ENCODE measurements at places on chromosomes 3 and 15.

GRCh38 chr3:51717446-51717845 lies 10.6 kb downstream of the GRM2 start:
- ATAC-seq, result no peak

DNA sequence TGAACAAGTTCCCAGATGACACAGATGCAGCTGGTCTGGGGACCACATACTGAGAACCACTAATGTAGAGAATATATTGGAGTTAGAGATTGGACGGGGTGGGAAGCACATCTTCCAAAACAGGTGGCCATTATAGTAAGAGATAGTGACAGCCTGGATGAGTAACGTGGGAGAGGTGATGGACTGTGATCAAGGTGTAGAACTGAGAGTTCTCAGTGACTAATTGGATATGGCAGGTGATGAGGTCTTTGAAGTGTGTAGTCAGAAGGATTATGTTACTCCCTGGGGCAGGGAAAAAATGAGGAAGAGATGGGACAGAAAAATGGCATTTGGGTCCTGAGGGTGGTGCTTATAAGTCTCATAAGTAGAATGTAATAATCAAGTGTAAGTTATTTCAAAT lies 66.6 kb downstream of the KCNMB2 start:
- no peak for ATAC-seq

DNA sequence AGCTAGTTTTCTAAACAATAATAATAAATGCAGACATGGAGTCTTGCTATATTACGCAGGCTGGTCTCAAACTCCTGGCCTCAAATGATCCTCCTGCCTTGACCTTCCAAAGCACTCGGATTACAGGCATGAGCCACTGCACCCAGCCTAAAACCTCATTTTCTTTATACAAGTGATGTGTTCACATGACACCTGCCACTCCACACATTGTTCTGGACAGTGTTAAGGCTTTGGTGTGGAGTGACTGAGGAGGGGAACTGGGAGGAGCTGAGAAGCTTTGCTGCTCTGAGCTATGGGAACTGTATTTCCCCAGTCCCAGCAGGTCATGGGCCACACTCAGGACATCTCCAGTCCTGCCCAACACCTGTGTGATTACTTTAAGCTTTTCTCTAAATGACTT lies 380.0 kb downstream of the LRTM1 start:
- ATAC-seq, result no peak

DNA sequence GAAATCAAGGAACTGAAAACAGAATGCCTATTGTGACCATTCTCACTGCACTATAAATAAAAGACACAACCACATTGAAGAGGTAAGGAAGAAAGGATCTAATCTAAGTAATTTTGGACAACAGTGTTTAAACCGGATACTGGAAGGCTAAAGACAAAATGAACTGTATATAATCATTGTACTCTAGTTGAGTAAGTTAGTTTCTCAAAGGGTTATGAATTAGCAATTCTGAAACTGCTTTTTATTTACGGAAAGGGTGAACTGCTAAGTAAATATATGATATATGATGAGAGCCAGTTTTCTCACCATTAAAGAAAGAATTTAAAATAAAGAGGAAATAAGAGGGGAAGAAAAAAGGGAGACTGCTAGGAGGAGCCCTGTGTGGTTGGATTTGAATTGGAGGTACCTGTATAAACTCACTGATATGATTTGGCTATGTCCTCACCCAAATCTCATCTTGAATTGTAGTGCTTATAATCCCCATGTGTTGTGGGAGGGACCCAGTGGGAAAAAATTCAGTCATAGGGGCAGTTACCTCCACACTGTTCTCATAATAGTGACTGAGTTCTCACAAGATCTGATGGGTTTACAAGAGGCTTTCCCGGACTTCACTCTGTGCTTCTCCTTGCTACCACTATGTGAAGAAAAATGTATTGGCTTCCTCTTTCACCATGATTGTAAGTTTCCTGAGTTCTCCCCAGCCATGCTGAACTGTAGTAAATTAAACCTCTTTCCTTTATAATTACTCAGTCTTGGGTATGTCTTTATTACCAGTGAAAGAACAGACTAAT lies 607.7 kb downstream of the PYDC2 start:
- no peak for ATAC-seq

GRCh38 chr3:150273396-150273795 lies 134.7 kb upstream of the TSC22D2 start:
- ATAC-seq, result no peak

- ATAC-seq, result no peak
Observed at GRCh38 chr15:29099131-29099880, 170.3 kb downstream of the NSMCE3 start.

- ATAC-seq, result no peak
Observed at GRCh38 chr15:64622410-64623260, 152.8 kb downstream of the RBPMS2 start.

DNA sequence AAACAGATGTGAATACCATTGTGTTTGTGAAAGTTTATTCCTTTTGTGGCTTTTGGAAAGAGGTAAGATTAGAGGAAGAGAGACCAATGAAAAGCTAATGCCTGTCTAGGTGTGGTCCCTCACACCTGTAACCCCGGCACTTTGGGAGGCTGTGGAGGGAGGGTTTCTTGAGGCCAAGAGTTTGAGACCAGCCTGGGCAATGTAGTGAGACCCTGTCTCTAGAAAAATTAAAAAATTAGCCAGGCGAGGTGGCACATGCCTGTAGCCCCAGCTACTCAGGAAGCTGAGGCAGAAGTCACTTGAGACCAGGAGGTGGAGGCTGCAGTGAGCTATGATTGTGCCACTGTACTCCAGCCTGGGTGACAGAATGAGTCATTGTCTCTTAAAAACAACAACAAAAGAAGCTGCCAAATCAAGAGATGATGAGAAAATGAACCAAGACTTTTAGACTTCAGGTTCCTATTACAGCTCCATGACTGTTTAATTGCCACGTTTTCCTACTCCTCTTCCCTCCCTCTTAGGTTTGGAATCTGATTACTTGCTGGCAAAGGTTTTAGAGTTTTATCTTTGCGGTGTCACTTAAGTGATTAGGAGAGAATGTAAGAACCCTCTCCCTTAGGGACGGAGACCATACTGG lies 68.7 kb downstream of the CGNL1 start:
- no peak for ATAC-seq

DNA sequence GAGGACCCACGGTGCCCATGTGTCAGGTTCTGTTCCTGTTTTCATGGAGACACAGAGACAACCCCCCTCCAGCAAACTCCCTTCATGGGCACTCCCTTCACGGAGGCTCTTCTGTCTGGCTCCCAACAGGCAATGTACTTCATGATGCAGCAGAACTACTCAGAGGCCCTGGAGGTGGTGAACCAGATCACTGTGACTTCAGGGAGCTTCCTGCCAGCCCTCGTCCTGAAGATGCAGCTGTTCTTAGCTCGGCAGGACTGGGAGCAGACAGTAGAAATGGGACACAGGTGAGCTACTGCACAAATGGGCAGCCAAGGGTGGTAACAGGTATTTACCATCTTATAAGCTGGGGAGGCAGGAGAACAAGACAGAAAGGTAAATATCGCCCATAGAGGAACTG lies 7.0 kb downstream of the TTC21A start:
- ATAC-seq, result no peak

- no peak for ATAC-seq
Observed at GRCh38 chr3:112681822-112682325, 40.9 kb upstream of the CCDC80 start.

DNA sequence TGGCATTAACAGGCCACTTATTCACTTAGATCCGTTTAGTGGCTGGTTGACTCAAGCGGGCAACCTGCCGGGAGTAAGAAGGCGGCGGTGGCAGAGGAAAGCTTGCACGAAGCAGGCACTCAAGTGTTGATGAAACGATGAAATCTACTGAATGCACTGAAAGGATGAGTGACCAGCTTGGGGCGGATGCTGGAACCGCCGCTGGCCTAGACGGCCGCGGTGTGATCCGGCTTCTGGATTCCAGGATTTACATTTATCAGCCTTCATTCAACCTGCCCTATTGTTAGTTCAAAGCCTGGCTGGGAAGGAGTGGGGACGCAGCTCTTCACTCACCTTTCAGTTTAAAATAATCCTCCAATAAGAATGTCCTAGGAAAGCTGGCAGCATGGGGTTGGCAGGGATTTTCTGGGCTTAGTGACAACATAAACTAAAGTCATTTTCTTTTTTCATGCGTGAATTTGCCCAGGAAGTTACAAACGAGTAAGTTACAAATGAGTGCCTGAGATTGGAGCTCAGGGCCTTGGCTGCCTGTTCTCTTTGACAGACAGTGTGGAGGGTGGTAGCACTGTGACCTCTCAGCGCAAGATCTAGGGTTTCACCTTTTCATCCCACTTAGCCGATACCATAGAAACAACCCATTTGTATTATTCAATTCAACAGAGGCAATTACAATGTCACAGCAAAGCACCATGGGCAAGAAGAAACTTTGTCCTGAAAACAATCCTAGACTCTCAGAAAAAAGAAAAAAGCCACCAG lies 1.1 kb upstream of the PLCH1 start:
- ATAC-seq, result peak; percentile 34

DNA sequence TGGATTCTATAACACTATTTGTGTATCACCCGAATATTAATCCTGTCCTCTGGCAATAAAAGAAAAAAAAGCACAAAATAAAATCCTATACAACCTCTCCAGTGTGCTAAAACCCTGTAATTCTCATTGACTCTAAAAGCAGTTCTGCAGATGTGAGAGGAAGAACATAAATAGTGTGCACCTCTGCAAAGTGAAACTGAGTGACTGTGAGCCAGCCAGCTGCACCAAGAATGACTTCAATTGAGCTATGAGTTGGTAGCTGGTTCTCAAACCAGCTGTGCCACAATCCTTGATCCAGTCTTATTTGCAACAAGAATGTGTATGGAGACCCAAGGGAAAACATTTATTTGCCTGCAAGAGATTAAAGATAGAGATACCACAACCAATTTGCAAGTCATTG lies 31.2 kb upstream of the COL8A1 start:
- ATAC-seq, result no peak

- ATAC-seq, result no peak
Observed at GRCh38 chr15:31598620-31599019, 272.0 kb downstream of the KLF13 start.

DNA sequence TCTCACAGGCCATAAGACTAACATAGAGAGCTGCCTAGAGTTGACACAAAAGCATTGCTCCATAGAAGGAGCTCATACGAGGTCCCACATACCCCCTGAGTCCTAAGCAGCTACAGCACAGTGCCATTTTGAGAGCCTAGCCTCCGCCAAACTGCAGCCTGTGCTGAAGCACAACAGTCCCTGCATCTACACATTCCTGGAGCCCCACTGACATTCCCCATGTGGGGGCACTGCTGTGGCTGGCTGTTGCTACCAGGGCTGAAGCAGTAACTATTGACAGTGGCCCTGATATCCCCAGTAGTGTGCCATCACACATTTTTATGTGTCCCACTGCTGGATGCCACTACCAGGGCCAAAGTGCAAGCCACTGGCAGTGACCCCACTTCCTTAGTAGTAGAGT lies 80.3 kb downstream of the CERS3 start:
- ATAC-seq, result no peak

DNA sequence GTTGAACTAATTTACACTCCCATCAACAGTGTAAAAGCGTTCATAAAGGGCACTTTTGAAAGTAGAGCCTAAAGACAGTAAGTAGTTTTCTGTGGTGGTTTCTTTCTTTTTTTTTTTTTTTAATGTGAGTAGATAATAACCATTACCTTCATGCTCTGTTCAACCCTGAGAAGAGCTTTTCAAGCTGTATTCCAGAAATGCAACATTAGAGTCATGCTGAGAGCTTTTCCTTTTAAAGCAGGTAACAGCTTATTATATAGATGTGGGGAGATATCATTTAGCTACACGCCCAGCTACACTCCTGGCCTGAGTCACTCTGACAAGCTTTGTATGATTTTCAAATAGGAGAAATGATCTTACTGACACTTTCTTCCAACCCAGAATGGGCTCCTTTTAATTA lies 96.2 kb upstream of the ARHGEF26 start:
- no peak for ATAC-seq

- ATAC-seq, result no peak
Observed at GRCh38 chr3:10195366-10196089, 30.8 kb downstream of the IRAK2 start.

DNA sequence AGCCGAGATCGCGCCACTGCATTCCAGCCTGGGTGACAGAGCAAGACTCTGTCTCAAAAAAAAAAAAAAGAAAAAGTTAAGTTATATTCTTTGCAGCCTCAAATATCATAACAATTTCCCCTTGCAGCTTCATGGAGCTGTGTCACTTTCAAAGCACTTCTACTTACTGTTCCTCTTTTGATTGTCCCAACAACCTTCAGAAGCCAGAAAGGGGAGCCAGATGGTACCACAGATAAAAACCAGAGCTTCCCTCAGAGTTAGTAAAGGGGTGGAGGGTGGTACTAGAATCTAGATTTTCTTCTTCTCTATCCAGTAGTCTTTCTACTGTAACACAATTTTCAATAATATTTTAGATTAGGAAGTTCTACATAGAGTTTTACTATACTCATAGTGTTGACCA lies 188.8 kb downstream of the TAFA4 start:
- ATAC-seq, result no peak

GRCh38 chr3:128714887-128715491 lies 11.0 kb upstream of the RAB7A start:
- peak; percentile 51 for ATAC-seq

DNA sequence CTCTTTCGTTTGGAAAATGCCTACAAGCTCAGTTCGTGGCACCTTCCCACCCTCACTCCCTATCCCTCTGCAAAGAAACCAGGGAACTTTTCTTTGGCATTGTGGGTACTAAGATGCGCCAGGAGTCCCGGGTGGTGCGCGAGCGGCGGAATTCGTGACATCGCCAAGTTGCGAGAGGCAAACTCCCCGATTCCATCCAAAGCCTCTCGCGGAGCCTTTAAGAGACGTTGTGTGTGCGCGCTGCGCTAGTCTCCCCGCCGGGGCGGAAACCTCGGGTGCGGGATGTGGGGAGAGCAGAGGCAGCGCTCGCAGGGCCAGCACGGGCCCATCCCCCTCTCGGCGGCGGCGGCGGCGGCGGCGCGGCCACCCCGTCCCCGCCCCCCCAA lies 443 bp upstream of the NR2F2 start:
- ATAC-seq, result peak; percentile 55

DNA sequence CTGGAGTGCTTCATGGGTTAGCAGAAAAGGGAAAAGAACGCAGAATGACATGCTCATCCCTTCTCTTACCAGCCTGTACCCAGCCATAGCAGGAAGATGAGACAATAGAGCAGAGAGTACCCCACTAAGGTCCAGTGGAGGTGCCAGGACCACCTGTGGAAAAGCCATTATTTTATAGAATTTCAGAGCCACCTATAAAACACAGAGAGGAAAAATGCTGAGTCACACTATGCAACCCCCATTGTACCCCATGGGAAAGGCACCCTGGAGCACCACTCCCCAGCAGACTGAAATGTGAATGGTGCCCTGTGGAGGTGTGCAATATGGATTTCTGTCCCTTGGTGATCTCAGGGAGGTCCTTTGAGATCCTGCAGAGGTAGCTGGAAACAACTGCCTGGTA lies 97.2 kb downstream of the HES1 start:
- ATAC-seq, result no peak
